Activated T-cell treated with anti-CD3 and anti-CD28 coated beads, Interleukin-2, amount 50 U/mL, for 1 hour (primary cell): ENCODE measurements at places on chromosomes 4 and X.
A peak's percentile ranks its signal among the peaks of the same experiment; 100 is the strongest.

DNA sequence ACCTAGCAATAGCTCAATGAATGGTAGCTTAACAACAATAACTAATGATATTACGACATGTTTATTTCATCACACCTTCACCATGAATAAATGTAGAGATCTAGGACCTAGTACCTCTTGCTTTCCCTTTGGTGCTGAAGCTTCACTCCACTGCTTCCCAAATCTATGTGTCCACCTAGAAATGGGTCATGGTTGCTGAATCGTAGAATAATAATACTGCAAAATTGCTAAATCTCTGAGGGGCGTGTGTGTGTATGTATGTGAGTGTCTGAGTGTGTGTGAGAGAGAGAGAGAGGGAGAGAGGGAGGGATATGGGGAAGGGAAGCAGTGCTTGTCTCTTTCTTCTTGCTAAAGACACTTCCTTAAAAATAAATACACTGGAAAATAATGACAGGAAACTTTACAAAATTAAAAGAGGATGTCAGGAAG lies 109.3 kb upstream of the BMP2K start:
- no peak for DNase-seq

- no peak for DNase-seq
Measured at GRCh38 chr4:150005537-150005936, 72.7 kb upstream of the DCLK2 start.

- no peak for DNase-seq
Measured at GRCh38 chr4:150348079-150348478, 233.9 kb upstream of the MAB21L2 start.

DNA sequence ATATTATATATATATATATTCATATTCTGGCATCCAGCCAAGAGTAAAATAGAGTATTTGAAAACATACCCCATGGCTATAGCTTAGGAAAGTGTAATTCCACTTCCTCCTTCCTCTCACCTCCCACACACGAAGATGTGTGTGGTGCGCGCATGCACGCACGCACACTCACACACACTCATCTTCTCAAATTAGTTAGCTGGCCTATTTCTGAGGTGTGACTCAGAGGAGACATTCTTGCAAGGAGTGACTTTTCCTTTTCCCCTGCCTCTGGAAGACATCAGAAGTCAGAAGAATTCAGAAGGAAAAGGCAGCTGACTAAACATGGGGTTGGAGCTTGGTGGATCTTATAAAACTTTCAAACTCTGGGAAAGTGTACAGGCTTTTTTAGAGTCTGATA lies 8.8 kb downstream of the ENPEP start:
- DNase-seq = no peak

DNA sequence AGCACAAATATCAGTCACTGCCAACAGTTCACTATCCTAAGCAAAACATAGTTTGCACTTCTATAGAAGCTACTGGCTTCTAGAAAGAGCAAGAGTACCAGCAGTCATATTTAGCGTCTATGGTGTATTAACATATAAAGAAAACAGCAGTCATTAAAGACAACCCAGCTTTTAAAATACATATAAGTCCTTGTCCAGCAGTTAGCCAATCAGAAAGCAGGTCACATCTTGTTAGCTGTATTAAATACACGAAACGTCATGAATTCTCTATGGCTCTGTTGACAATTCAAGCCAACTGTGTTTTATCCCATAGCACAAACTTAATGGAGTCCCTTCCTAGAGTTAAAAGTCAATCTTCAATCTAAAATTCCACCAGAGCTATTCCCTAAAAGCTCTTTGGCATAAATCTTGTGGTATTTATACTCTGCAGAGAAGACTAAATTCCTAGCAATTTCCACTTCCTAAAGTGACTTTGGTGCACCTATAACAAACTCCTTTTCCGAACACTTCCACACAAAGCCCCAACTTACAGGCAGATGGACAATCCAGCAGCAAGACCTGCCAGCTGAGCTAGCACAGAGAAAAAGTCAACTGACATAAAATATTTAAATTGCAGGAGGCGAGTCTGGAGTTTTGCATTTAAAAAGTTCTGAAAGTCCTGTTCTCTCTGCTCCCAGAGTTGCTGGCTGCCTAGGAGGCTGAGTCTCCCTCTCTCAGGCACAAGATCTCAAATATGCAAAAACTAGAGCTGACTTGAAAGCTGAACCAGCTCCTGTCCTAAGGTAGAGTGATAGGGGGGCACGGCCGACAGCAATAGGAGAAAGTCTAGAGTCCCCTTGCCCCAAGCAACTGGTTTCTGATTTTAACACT lies 1.3 kb downstream of the LDB2 start:
- no peak for DNase-seq

- no peak for DNase-seq
Measured at GRCh38 chrX:110569506-110569905, 210.9 kb downstream of the RTL9 start.

GRCh38 chr4:6239486-6239885 lies 30.2 kb upstream of the WFS1 start:
- DNase-seq = peak; percentile 10

GRCh38 chr4:109803924-109804571 lies 2.2 kb upstream of the CFI start:
- no peak for DNase-seq

- DNase-seq = peak; percentile 79
Measured at GRCh38 chr4:56821381-56822243, at the start of gene SPINK2. SPINK2 (minus strand) TSS chr4:56821701; CDS start chr4:56821662, 39 bp downstream.

DNA sequence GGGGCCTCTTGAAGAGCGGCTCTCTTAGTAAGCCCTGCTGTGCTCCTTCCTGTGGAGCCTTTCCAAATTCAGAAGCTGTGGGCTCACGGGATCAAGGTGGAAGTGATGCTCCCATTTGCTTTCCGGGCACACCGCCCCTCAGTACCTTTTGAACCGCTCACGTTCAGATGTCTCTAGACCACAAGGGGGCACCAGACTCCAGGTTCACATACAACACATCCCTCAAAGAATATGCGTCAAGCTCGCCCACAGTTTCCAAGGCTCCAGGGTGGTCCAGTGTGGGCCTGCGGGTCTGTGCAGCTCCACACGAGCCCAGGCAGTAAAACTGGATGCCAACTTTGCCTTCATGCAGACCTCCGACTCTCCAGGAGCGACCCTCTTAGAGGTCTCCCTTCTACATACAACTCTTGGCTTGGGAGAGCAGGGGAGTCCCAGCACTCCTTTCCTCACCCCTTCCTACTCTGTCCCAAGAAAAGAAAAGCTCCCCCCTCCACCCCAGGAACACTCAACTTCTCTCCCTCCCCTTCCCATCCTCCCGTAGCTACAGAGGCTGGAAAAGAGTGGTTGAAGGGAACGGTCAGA lies 11.0 kb downstream of the SUPT20HL1 start:
- DNase-seq = peak; percentile 54

GRCh38 chr4:16694173-16694883 lies 204.1 kb downstream of the LDB2 start:
- no peak for DNase-seq

DNA sequence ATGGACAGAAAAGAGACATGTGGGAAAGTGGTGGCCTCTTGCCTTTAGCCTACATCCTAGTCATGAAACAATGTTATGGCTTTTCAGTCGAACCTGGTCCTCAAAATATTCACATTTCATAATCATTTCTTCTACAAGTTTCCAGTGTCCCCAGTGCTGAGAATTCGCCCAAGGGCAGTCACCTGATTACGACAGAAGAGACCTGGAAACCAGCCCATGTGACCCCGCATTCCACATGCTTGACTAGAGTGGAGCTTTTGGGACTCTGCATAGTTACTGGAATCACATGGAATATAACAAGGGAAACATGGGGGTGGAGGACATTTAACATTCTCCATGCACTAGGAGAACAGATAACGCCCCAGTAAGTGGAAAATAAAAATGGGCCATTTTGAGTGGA lies 100.1 kb downstream of the PPARGC1A start:
- no peak for DNase-seq

DNA sequence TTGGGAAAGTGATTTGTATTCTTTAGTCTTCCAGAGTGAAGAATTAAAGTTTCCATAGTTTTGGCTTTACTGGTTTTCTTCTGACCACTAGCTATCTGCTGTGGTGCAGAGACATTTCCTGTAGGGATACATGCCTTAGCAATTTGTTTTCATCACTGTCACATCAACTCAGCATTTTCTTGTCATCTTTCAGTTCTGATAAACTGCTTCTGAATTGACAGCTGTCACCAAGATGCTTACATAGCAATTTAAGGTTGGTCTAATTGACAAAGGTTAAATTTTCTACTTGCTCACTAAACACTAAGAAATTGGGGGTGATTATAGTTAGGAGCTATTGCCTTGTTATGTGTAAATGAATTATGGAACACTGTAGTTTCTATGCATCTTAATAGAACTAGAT lies 232.5 kb downstream of the TEX13A start:
- no peak for DNase-seq

- no peak for DNase-seq
Measured at GRCh38 chr4:123841447-123842121, 445.0 kb downstream of the SPRY1 start.

- no peak for DNase-seq
Measured at GRCh38 chr4:159432436-159432835, 329.6 kb downstream of the RAPGEF2 start.

- no peak for DNase-seq
Measured at GRCh38 chrX:100994352-100995281, 25.1 kb downstream of the ARL13A start.
